Bronchial epithelial cell (primary cell): ENCODE measurements at places on chromosomes 12 and 14.
A peak's percentile ranks its signal among the peaks of the same experiment; 100 is the strongest.

DNA sequence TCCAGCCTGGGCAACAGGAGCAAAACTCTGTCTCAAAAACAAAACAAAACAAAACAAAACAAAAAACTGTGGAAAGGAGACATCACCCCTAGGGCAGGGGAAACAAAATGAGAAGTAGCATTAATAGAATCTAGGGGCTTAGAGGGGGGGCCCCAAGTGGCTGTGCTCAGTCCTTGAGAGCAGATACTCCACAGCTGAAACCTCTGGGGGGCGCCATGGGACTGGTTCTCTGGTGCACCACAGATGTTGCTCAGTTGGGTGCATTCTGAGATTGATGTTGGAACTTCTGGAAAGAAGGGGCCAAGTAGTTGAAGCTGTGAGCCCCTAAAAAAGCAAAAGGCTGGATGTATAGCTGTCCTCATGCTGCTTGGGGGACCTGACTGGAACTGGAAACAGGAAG is 11.8 kb upstream of the SYNE2 start:
- DNase-seq, result no peak

- DNase-seq, result peak; percentile 98
Measured at GRCh38 chr12:91406920-91407341, 224.3 kb upstream of the DCN start.

DNA sequence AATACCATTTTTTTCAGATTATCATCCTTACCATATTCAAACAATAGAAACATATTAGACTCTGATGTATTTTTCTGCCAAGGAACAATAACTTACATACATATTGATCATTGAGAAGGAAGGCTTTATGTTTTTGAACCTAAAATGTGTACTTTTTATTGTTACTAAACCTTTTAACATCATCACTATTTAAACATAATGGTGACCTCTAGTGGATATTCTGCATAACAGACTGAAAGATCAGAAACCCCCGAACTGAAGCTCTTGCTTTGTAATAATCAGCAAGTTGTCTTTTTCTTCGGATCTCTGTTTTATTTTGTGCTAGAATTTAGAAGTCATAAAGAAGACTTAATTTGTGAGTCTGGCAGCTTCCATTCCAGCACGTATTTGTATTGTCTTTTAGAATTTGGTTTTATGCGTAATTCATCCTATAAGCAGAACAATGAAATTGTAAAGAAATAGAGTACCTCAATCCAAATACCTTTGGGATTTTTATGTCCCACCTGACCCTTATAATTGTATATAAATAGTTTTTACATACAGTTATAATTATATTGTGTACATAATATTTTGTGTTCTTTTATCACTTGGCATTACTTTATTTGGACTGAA is 125.9 kb upstream of the ATF1 start:
- peak; percentile 66 for DNase-seq

DNA sequence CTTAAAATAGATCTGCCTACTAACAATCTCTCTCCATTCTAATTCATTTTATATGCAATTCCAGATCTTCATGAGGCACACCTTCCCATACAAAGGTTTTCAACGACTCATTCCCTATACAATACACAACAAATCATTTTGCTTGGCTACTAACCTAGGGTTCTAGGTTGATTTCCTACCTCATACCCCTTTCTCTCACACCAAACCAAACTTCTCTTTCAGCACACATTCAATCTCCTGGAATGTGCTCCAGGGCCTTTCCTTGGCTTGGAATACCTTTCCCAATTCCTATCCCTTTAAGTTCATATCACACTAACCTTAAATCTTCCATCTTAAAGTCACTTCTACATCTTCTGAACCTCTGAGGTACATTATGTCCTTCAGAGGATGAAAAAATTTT is 38.7 kb upstream of the MTERF2 start:
- DNase-seq, result peak; percentile 91

- DNase-seq, result peak; percentile 61
Measured at GRCh38 chr14:103334644-103335622, 896 bp downstream of the EIF5 start.

DNA sequence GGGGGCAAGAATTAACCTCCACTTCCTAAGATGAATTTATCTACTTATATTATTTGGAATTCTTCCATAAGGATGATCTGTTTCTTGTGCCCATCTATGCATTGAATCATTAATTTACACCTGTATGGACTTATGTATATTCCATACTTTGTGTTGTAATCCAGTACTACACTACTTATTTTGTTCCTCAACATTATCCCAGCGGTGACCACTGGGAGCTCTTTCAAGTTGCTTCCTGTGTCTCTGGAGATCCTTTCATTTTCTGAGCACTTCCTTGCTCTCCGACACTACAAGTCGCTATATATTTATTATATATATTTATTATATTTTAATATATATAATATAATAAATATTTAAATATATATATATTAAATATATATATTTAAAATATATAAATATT is 54.9 kb upstream of the SCN8A start:
- DNase-seq, result no peak

DNA sequence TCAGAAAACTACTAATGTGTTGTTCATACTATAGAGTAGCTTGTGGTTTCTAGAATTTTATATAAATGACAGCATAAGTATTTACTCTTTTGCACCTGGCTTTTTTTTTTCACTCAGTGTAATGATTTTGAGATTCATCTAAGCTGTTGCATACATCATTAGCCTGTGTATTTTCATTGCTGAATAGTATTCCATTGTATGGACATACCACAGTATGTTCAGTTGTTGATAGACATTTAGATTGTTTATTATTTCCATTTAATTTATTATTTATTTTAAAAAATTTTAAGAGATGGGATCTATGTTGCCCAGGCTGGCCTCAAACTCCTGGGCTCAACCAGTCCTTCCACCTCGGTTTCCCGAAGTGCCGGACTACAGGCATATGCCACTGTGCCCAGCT is 80.0 kb downstream of the IFT43 start:
- DNase-seq, result no peak

DNA sequence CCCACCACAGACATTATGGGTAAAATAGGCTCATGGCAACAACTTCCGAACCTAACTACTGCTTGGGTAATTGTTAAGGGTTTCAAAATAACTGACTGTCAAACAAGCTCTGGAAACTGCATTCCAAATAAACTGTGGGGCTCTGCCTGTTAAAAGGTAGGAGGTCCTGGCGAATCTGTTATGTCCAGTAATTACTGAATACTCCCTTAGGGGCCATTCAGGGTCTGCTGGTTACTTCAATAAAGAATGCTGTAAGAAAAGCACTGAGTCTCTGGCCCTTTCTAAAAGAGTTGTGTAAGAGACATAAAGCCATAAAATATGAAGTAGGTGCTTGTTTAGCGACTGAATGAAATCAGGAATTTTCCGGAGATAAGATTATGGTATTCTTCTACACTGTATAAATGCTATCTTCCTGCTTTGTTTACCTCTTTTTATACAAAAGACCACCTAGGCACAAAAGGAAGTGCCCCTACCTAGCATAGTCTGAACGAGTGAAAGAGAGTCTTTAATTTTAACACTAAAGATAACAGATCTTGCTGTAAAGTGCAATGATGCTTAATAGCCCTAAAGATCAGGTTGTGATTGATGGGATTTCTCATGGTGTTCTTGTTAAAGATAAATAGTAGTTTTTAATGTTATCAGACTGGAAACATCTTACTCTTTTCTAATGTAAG is 127.8 kb downstream of the FBXL14 start:
- DNase-seq, result no peak

DNA sequence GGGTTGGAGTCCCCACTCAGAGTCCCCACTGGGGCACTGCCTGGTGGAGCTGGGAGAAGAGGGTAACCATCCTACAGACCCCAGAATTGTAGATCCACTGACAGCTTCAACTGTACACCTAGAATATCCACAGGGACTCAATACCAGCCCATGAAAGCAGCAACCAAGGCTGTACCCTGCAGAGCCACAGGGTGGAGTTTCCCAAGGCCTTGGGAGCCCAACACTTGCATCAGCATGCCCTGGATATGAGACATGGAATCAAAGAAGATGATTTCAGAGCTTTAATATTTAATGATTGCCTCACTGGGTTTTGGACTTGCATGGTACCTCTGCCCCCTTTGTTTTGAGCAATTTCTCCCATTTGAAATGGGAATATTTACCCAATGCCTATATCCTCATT is 80.4 kb downstream of the RASSF9 start:
- DNase-seq, result peak; percentile 86

GRCh38 chr14:24741871-24742270 is 107.9 kb upstream of the GZMB start:
- peak; percentile 45 for DNase-seq

DNA sequence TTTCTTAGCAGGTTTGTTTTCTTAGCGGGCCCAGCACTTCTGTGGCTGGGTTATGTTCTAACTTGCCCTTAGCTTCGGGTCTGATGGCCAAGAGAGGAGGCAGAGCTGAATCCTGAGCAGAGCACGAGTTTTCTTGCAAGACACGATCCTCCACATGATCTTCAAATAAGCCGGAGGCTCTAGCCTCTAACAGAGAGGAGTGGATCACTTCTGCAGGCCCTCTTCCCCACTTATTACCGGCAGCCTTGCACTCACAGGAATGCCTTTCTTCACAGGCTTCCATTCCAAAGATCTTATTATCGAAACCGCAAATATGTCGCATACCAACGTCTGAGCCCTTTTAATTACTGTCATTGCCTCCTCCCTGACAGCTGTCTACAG is 79.5 kb downstream of the SINHCAF start:
- peak; percentile 92 for DNase-seq

GRCh38 chr12:89752341-89752740 is 43.7 kb upstream of the ATP2B1 start:
- no peak for DNase-seq

DNA sequence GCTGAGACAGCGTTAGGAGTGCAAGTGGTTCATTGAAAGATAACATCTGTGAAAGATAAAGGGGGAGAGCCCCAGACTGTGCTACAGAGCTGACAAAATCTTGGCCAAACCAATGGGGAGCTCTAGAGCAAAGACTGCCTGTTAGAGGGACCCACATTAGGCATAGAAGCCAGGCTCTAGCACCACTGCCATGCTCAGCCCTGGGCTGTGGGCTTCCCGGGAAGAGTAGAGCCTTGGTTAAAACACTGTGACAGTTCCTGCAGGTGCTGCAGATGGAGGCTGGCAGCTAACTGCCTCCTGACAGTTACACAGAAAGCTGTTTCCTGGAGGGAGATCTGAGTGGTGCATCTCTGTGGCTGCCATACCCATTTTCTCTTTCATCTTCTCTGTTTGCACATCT is 23.0 kb downstream of the TSHR start:
- DNase-seq, result no peak

- no peak for DNase-seq
Measured at GRCh38 chr12:116838365-116838764, 42.9 kb downstream of the HRK start.

DNA sequence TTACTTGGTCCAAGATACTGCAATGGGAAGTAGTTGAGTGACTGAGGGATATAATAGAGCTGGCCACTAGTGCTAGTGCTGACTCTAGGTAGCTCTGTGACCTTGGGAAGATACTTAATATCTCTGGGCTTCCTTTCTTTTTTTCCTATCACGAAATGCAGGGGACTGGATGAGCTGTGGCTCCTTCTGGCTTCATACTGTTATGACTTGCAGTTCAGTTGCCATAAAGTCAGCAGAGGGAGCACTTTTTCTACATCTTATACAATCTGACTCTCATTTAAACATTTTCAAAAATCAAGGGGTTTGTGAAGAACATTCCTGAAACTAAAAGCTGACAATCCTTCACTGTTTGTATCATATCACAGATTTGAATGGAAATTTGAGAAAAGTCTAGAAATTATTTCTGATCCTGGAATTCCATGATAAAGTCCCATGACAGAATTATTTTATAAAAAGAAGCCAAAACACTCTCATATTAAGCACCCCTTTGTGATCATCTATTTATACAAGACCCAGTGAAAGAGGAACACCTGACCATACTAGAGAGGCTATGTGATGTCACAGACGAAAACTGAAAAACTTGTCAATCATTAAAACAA is 5.3 kb downstream of the BHLHE41 start:
- DNase-seq, result peak; percentile 54

DNA sequence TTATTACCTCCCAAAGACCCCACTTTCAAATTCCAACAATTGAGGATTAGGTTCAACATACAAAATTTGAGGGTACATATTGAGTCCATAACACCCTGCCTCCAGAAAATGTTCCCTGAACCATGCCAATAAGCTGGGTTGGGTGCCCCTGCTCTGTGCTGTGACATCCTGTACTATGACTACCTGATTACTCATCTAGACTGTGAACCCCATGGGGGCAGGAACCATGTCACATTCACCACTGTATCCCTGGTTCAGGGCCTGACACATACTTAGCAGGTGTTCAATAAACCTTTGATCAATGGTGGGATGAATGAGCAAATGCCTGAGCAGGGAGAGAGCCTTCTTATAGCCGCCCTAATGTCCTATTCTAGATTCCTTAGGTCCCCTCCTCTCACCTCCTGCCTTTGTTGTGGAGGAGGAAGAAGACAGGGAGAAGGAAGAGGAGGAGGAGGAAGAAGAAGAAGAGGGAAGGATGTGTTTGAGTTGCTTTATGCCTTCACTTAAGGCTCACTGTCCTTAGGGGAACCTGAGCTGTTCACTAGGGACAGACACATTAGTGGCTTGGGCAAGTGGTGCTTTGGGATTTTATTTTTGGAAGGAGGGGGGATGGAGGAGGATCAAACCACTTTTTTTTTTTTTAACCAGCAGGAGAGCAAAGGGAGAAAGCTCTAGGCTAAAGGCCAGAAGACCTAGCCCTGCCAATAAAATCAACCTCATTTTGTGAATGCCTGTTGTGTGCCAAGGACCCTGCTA is 21.3 kb downstream of the GPR68 start:
- peak; percentile 19 for DNase-seq

DNA sequence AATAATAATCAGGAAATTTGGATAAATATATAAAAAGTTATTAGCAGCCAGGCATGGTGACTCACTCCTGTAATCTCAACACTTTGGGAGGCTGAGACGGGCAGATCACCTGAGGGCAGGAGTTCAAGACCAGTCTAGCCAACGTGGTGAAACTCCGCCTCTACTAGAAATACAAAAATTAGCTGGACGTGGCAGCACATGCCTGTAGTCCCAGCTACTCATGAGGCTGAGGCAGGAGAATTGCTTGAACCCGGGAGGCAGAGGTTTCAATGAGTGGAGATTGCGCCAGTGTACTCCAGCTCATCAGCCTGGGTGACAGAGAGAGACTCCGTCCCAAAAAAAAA is 64.5 kb downstream of the SYT1 start:
- DNase-seq, result peak; percentile 69

GRCh38 chr12:108597559-108598471 is at the start of gene TMEM119:
Gene TMEM119 (minus strand): TSS chr12:108598084. CDS start chr12:108592383, 5,701 bp downstream.
- no peak for DNase-seq

GRCh38 chr12:75704664-75705063 is 193.3 kb upstream of the KRR1 start:
- DNase-seq, result no peak

DNA sequence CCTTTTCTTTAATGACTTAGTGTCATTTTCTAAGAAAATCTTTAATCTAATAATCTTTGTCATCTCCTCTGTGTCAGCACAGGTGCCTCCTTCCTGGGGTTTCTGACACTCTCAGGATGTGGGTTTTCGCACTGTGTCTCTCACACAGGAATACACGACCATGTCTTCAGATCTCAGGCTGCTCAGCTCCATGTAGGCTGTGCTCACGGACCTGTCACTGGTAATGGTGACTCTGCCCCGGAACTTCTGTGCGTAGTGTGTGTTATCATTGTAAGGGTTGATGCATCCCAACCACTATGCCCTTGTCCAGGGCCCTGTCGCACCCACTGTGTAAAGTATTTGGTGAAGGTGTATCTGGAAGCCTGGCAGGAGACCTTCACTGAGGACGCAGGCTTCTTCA is 647.8 kb downstream of the TMEM121 start:
- no peak for DNase-seq
